ENCODE measurements at places on chromosomes 7 and 10.
A peak's percentile ranks its signal among the peaks of the same experiment; 100 is the strongest.

DNA sequence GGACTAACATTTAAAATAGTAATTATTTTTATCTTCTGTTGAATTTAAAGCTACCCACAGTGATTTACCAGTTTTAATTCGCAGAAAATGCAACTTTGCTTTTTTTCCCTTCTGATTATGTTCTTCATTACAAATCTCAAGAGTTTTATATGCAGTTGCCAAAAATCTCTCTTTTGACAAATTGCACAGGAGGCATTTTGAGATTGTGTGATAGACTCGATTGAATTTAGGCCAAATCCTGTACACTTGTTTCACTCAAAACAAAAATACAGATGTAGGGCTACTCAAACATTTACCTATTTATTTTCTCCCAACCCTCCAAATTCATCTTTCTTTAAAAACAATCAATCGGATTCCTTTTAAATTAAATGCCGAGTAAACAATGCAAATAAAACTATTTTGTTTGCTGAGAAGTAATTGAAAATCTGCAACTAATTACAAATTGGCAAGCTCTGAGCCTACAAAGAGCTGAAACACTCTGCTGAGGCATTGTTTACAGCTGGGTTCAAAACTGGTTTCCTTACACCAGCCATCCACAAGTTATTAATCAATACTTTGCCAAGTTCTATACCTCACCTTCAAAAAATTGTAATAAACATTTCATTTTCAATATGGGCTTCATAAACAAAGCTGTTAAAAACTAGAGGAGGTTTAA is 214.9 kb upstream of the TCF7L2 start:
- H3K27me3 ChIP-seq: no peaks in the 10 kb centered on the region
- DNase-seq: no peak
- no peak overlapping the region for H3K4me3 ChIP-seq

DNA sequence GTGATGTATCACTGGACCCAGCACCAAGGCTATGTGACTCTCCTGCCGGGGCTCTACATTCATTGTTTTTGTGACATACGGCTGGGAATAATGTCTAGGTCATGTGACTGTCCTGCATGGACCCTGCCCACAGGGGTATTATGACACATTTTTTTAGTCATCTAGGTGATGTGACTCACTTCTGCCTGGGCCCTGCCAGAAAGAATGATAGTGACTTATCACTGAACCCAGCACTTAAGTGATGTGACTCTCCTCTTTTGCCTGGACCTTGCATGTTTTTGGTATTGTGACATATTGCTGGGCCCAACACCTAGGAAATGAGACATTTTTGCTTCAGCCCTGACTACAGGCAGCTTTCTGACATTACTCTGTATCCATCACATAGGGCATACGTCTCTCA is 51.1 kb upstream of the ZNF107 start:
- no peak overlapping the region for H3K27ac ChIP-seq
- no peak overlapping the region for H3K4me3 ChIP-seq
- no peaks in the 10 kb centered on the region for H3K27me3 ChIP-seq
- H3K36me3 ChIP-seq: no peaks in the 10 kb centered on the region
- no peaks in the 10 kb centered on the region for H3K4me1 ChIP-seq

GRCh38 chr7:93442478-93443224 is 131.9 kb downstream of the CALCR start:
- H3K27ac ChIP-seq: no peak overlapping the region
- no peaks in the 10 kb centered on the region for H3K36me3 ChIP-seq
- H3K4me1 ChIP-seq: no peaks in the 10 kb centered on the region
- H3K27me3 ChIP-seq: no peaks in the 10 kb centered on the region

GRCh38 chr7:122951006-122951405 is 44.5 kb downstream of the TAS2R16 start:
- no peaks in the 10 kb centered on the region for H3K4me1 ChIP-seq
- H3K27me3 ChIP-seq: no peaks in the 10 kb centered on the region
- DNase-seq: no peak
- H3K27ac ChIP-seq: no peak overlapping the region
- H3K4me3 ChIP-seq: no peak overlapping the region
- no peaks in the 10 kb centered on the region for H3K36me3 ChIP-seq

GRCh38 chr7:87375662-87376435 is 30.4 kb downstream of the CROT start:
- H3K27ac ChIP-seq: no peak overlapping the region
- H3K4me3 ChIP-seq: no peak overlapping the region
- no peaks in the 10 kb centered on the region for H3K4me1 ChIP-seq
- no peaks in the 10 kb centered on the region for H3K27me3 ChIP-seq
- no peak for DNase-seq

- H3K27ac ChIP-seq: no peak overlapping the region
- H3K4me3 ChIP-seq: no peak overlapping the region
- peaks cover 27% of the 10 kb centered on the region for H3K4me1 ChIP-seq
- H3K27me3 ChIP-seq: no peaks in the 10 kb centered on the region
- no peaks in the 10 kb centered on the region for H3K36me3 ChIP-seq
These were observed 22.4 kb upstream of the ZMIZ1 start for GRCh38 chr10:79046326-79046725.

- H3K4me3 ChIP-seq: peak overlapping the region; percentile 23
- no peaks in the 10 kb centered on the region for H3K27me3 ChIP-seq
- no peaks in the 10 kb centered on the region for H3K4me1 ChIP-seq
- no peaks in the 10 kb centered on the region for H3K36me3 ChIP-seq
- no peak overlapping the region for H3K27ac ChIP-seq
These were observed 174.8 kb upstream of the FZD1 start for GRCh38 chr7:91089382-91089963.

DNA sequence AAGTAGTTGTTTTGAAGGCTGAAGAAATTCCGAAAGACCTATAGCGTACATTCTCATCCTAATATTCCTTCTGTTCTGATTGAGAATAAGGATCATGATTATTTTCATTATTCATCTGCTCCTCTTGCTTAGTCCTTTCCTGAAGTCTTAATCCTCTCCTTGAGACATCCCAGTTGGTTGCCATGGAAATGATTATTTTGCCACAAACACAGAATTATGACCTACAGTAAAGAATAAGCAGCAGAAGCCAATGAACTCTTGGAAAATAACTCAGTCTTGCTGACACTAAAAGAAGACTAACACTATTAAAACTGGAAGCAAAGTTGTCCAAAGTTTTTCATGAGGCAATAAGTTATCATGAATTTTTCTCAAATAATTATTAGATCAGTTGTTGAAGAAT is 47.8 kb upstream of the JAZF1 start:
- H3K27ac ChIP-seq: no peak overlapping the region
- H3K4me1 ChIP-seq: no peaks in the 10 kb centered on the region
- DNase-seq: no peak
- H3K36me3 ChIP-seq: no peaks in the 10 kb centered on the region
- H3K4me3 ChIP-seq: no peak overlapping the region
- no peaks in the 10 kb centered on the region for H3K27me3 ChIP-seq

- H3K36me3 ChIP-seq: no peaks in the 10 kb centered on the region
- no peak for DNase-seq
- no peak overlapping the region for H3K4me3 ChIP-seq
- H3K4me1 ChIP-seq: no peaks in the 10 kb centered on the region
- no peak overlapping the region for H3K27ac ChIP-seq
- no peaks in the 10 kb centered on the region for H3K27me3 ChIP-seq
These were observed 85.5 kb downstream of the ZNRF2 start for GRCh38 chr7:30369879-30370278.

- DNase-seq: no peak
- H3K4me3 ChIP-seq: no peak overlapping the region
- peaks cover 17% of the 10 kb centered on the region for H3K36me3 ChIP-seq
- peaks cover 11% of the 10 kb centered on the region for H3K4me1 ChIP-seq
These were observed 42.4 kb downstream of the CRCP start for GRCh38 chr7:66157060-66157459.

- DNase-seq: no peak
- H3K27ac ChIP-seq: no peak overlapping the region
- H3K27me3 ChIP-seq: no peaks in the 10 kb centered on the region
- H3K4me1 ChIP-seq: peaks cover 8% of the 10 kb centered on the region
- H3K36me3 ChIP-seq: no peaks in the 10 kb centered on the region
These were observed 51.8 kb upstream of the SLC35G1 start for GRCh38 chr10:93841961-93842360.

DNA sequence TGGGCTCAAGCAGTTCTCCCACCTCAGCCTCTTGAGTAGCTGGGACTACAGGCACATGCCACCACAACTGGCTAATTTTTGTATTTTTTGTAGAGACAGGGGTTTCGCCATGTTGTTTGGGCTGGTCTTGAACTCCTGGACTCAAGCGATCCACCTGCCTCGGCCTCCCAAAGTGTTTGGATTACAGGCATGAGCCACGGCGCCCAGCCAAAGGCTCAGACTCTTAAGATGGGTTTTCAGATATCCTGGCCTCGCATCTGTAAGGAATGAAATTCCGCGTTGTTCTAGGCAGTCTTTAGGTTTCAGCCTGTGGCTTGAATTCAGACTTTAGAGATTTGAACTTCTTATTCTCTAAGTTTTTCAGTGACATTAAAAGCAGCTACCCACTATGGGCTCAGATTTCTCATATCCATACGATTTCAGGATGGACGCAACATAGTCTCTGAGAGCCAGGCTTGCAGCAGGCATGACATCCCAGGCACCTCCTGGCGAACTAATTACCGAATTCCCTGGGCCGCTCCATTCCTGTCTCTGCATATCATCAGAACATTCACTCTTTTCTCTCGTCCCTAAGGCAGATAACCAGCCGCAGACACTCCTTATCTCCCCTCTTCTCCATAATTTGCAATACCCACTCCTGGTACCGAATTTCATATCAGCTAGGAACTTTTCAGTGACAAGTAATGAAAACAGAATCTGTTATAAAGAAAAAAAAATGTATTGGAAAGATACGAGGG is 29.7 kb downstream of the IL15RA start:
- H3K36me3 ChIP-seq: no peaks in the 10 kb centered on the region
- no peak overlapping the region for H3K4me3 ChIP-seq
- H3K27ac ChIP-seq: no peak overlapping the region
- H3K4me1 ChIP-seq: peaks cover 19% of the 10 kb centered on the region
- no peak for DNase-seq

GRCh38 chr7:48411619-48412018 is 240.4 kb downstream of the ABCA13 start:
- no peaks in the 10 kb centered on the region for H3K36me3 ChIP-seq
- no peak overlapping the region for H3K27ac ChIP-seq
- no peaks in the 10 kb centered on the region for H3K27me3 ChIP-seq
- DNase-seq: no peak
- H3K4me1 ChIP-seq: no peaks in the 10 kb centered on the region

DNA sequence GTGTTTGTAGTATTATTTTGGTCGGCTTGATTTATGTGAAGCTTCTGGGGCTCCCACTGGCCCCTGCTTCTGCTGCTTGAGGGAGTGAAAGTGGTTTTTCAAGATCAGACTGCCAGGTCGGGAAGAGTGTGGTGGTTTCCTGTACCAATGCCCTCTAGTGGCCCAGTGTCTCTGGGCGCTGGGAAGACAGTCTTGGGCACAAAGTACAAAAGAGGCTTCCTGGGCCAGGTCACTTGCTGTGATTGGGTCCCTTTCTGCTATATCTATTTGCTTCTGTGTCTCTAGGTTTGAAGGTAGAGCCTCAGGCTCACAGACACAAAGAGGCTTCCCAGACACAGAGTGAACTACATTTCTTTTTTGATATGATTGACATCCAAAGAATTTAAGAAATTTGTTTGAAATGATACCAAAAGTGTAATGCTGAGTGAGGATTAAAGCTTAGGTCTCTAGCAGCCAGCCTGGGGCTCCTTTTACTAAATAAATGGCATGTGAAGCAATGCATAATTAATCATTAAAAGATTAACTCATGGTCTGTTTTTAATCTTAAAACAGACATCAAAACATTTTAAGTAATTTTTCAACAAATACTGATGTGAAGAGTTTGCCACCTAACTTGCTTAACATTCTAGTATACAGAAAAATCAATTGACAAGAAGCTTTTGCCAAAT is 36.3 kb downstream of the ABCB1 start:
- H3K36me3 ChIP-seq: no peaks in the 10 kb centered on the region
- H3K27ac ChIP-seq: no peak overlapping the region
- no peaks in the 10 kb centered on the region for H3K27me3 ChIP-seq
- DNase-seq: peak; percentile 36

GRCh38 chr7:39507866-39508551 is 58.2 kb upstream of the YAE1 start:
- no peaks in the 10 kb centered on the region for H3K27me3 ChIP-seq
- no peaks in the 10 kb centered on the region for H3K4me1 ChIP-seq

- no peaks in the 10 kb centered on the region for H3K27me3 ChIP-seq
- no peak for DNase-seq
- H3K36me3 ChIP-seq: no peaks in the 10 kb centered on the region
- H3K4me1 ChIP-seq: no peaks in the 10 kb centered on the region
These were observed 4.8 kb upstream of the ZNF783 start for GRCh38 chr7:149257146-149257545.

- H3K27me3 ChIP-seq: no peaks in the 10 kb centered on the region
- H3K36me3 ChIP-seq: no peaks in the 10 kb centered on the region
- H3K4me3 ChIP-seq: no peak overlapping the region
- no peak overlapping the region for H3K27ac ChIP-seq
- H3K4me1 ChIP-seq: no peaks in the 10 kb centered on the region
These were observed 3.6 kb upstream of the GIMAP5 start for GRCh38 chr7:150733482-150734095.

DNA sequence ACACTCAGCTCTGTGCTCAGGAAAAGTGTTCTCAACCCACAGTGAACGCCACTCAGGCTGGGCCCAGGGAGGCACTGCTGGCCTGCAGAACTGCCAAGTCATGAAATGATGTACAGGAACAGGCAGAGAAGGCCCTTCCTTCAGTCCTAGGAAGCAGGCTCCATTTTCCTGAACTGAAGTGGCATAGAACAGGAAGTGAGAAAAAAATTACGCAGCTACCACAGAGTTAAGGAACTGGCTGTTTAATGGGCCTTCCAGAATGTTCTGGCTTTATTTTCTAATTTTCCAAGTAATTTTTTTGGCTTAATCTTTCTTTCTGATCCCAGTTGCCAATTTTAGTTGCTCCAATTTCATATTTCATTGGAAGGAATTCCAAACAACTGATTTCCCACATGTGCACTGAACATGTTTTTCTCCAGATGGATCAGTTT is 39.3 kb downstream of the LRRC18 start:
- H3K36me3 ChIP-seq: no peaks in the 10 kb centered on the region
- no peak overlapping the region for H3K4me3 ChIP-seq
- H3K27ac ChIP-seq: no peak overlapping the region
- no peaks in the 10 kb centered on the region for H3K4me1 ChIP-seq
- H3K27me3 ChIP-seq: no peaks in the 10 kb centered on the region

DNA sequence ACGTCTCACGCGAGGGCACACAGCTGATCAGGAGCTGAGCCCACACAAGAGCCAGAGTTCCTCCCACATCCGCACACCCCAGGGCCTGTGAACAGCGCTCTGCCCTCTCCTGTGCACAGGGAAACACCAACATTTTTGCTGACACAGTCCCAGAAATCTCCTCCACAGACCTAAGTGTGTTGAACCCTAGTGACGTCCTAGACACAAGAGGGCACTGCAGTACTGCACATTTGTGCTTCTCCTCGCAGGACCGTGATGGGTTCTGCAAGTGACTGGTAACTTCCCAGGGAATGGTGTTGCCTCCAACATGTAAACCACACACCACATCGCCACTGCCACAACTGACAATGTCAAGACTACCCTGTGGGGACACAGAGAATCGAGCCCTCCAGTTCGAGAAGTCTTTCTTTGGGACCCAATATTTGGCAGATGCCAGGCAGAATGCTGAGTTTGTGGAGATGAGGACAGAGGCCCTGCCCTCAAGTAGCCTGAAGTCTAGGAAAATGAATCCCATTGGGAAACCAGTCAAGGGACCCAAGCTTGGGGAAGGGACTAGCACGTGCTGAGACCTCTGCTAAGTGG is 170.3 kb downstream of the PAXIP1 start:
- H3K27ac ChIP-seq: no peak overlapping the region
- H3K36me3 ChIP-seq: no peaks in the 10 kb centered on the region
- H3K4me1 ChIP-seq: no peaks in the 10 kb centered on the region

All from pancreas (tissue), 10 donors.